ENCODE measurements at places on chromosomes 4 and X.
A peak's percentile ranks its signal among the peaks of the same experiment; 100 is the strongest.

DNA sequence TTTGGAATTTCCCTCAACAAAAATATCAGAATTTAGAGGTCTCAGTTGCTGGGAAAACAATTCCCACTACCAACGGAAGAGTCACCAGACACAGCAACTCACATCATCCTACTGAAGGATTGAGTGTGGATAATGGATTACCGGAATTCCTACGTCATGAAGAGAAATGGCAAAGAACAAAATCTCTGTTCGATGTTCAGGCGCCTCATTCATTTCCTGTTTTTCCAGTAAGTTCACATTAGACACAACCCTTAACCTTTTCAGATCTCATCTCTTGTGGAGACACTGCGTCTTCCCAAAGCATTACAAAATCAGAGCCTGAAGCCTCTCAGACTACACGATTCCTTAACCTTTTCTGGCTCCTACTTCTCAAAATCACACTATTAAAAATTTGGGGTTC, 58.5 kb upstream of the CPEB2 start:
- no peak for DNase-seq

- no peak for DNase-seq
Observed at GRCh38 chrX:19869193-19869592, 18.2 kb downstream of the SH3KBP1 start.

- DNase-seq: no peak
Observed at GRCh38 chrX:129433461-129433860, 89.8 kb downstream of the SMARCA1 start.

GRCh38 chrX:130071611-130072344, 38.5 kb downstream of the ELF4 start:
- DNase-seq: no peak

DNA sequence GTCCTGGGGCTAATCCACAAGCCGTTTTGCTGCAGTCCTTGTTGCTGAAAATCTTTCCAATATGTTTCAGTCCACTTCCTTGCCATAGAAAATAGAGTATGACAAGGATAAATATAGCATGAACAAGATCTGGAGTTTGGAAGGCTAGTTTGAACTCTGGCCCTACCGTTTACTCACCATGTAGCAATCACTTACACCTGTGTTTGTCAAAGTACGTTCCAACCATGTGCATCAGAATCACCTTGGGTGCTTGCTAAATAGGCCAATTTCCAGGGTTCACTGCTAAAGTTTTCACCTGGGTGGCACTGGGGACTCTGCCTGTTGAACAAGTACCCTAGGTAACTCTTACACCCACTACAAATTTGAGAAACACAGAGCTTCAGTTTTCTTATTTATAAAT, 188.9 kb downstream of the ENOX2 start:
- DNase-seq: no peak

DNA sequence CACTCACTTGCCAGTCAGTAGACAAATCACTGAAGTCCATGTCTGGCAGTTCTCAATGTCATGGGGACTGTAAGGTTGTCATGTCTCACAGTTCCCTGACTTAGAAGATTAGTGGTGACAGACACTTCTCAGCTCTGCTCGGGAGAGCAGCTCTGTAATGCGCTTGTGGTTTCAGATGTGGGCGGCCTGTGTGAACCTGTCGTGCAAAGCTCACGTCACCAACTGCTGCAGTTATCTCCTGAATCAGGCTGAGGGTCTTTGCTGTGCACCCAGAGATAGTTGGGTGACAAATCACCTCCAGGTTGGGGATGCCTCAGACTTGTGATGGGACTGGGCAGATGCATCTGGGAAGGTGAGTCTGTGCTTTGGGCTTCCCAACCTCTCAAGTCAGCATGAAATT, at the start of gene IL9R:
IL9R (plus strand) TSS at position 261 of the 400 bp plus-strand sequence; CDS start at position 325, 64 bp downstream.
- DNase-seq: peak; percentile 95

Data from hematopoietic multipotent progenitor cell treated with erythropoietin and hydrocortisone succinate and interleukin-3 and kit ligand, for 6 days (in vitro differentiated cells).